Endothelial cell of umbilical vein (primary cell): ENCODE measurements at places on chromosomes 2 and 18. TPM values are rescaled to one million over a fixed set of nuclear protein-coding genes. Genes with fewer than 3 reads are reported as not detected.

DNA sequence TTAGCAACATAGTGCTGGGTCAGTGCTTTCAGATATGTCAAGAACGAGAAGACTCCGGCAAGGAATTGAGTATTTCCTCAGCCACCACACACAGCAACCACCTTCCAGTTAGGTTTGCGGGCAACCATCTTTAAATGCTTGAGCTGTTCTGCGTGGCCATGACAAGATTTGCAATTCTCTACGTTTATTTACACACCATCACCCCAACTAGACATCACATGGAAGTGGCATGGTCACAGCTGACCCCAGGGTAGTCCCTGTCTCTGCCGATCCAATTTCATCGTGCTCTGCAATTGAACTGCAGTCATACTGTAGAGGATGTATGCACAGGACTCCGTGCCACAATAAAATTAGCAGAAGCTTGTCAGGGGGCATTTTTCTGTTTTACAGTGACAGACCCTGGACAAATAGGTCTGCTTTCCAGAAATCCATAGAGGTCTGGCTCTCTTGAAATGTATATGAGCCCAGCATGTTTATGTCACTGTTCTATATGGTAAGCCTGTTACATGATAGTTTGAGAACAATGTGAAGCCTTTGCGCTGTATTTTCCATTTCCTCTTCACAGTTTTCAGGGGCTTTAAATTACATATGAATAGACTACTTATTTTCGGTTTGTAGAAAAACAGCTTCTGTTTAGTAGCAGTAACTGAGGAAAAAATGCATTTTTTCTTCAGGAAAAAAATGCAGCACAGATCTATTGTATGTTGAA lies 605.2 kb downstream of the NR4A2 start:
- DNase-seq: peak; percentile 8

- DNase-seq: no peak
Observed at GRCh38 chr18:34976123-34976522, 65.1 kb upstream of the MAPRE2 start.

The SULT1C3 gene
- polyA plus RNA-seq: not detected in 2 replicates

DNA sequence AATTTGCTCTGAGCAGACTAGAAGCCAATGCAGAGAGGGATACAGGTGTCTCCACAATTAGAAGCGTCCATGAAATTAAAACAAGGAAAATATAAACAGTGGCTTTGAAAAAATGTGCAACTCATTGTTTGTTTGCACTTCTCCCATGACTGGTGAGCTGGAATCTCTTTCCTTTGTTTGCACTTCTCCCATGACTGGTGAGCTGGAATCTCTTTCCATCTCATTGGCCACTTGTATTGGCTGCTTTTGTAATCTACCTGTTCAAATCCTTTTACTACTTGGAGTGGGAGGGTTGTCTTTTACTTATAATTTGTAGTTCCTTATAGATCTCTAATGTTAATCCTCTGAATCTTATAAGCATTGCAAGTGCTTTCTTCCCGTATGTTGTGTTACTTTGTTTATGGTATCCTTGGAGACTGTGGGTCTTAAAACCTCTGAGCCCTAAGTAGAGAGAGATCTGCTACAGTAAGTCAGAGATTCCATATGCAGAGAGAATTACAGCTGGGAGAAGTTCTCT lies 94.1 kb downstream of the RTN4 start:
- DNase-seq: no peak

GRCh38 chr2:63871864-63872263 lies 30.2 kb downstream of the UGP2 start:
- peak; percentile 41 for DNase-seq

GRCh38 chr2:189601043-189601442 lies 20.5 kb upstream of the SLC40A1 start:
- no peak for DNase-seq

GRCh38 chr2:197072533-197072932 lies 146.0 kb upstream of the PGAP1 start:
- no peak for DNase-seq

GRCh38 chr18:76972241-76972640 lies 149.9 kb downstream of the ZNF236 start:
- DNase-seq: no peak

DNA sequence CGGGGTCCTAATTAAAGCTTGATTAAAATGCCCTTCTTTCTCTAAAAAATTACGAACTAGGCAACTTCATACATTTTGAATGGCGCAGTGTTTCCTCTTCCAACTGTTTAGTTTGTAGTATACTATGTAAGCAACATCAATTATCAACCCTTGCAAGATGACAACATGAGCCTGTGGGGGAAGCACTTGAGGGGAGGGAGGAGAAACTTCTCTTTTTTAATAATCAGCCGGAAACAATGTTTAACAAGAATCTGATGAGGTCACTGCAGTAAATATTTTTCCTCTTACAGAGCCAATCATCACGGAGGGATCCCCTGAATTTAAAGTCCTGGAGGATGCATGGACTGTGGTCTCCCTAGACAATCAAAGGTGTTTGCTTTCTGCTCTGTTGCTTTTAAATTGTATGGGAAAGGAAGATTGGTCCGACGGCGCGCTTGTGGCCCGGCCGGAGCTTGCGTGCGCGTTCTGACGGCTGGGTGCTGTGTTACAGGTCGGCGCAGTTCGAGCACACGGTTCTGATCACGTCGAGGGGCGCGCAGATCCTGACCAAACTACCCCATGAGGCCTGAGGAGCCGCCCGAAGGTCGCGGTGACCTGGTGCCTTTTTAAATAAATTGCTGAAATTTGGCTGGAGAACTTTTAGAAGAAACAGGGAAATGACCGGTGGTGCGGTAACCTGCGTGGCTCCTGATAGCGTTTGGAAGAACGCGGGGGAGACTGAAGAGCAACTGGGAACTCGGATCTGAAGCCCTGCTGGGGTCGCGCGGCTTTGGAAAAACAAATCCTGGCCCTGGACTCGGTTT lies 5.3 kb upstream of the DLX1 start:
- DNase-seq: no peak

GRCh38 chr2:15832849-15833680 lies 107.3 kb upstream of the MYCN start:
- DNase-seq: no peak

DNA sequence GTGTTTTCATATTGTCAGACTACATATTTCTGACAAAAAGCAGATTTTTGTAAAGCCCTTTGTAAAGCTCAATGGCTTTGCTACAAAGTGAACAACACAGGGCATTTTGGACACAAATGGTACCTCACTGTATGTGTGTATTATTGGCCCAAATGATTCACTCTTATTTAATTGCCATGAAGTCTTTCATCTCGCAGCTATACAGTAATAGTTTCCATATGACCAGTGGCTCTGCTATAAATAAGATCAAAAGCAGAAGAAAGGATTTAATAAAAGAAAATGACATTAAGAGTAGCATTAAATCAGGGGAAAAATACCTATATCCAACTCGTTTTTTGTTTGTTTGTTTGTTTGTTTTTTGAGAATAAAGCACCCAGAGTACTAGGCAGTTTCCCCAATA lies 284.0 kb upstream of the CCDC68 start:
- no peak for DNase-seq

The KCNJ3 gene
- polyA plus RNA-seq: not detected in 2 replicates

GRCh38 chr2:225584796-225585195 lies 185.3 kb downstream of the NYAP2 start:
- no peak for DNase-seq

DNA sequence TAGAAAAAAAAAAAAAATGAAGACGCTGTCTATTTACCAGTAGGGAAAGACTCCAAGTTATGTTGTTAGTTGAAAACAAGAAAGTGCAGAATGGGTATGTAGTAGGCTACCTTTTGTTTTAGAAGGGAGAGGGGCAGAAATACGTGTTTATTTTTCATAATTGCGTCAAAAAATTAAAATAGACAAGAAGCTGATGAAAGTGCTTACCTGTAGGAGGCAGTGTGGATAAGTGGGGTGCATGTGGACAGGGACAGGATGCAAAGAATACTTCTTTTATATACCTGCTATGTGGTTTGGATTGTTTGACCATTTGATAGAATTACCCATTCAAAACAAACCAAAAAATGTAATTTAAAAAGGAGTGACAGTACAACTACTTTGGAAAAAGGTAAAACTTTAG lies 3.0 kb upstream of the GCG start:
- no peak for DNase-seq

GRCh38 chr2:66805016-66805865 lies 370.3 kb downstream of the MEIS1 start:
- no peak for DNase-seq
